ENCODE measurements at places on chromosomes 3 and 15.

GRCh38 chr3:189455009-189455408 lies 176.2 kb upstream of the TP63 start:
- no peak for DNase-seq

GRCh38 chr15:29039466-29040369 lies 153.9 kb downstream of the APBA2 start:
- DNase-seq: peak; percentile 7

DNA sequence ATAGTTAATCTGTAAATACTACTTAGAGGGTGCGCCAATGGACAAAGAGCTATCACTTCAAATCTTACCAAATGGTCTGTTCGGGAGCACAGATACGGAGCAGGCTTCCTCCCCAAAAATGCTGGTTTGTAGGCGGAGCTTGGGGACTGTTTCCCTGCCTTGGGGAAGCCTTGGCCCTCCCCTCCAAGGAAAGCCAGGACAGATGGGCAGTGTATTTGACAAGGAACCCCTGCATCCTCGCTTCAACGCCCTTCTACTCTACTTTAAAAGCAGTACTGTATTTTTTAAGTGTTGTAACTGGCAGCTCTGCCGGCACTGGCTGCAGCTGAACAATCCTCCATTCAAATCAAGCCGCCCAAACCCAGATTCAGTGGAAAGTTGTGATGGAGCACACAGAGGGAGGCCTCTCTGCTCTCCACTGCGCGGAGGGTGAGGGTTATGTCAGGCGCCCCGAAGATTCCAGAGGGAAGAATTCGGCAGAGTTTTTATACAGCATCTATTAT lies 83.1 kb upstream of the FNDC3B start:
- no peak for DNase-seq

DNA sequence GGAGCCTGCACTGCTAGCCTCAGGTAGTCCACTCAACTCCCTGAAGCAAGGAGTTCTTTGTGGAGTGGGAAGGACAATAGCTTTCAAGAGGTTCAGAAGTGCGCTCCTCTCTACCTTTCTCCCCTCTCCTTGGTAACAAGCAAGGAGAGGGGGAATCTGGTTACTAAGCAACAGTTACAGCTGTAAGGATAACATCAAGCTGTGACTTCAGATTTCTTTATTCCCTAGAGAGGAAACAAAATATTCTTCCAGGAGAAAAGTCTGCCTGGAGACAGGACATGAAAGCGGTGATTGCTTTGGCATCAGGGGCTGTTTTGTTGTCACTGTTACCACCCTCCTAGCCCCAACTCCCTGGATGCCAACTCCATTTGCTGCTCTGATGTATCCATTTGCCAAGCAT lies 70.4 kb downstream of the TRANK1 start:
- DNase-seq: no peak

DNA sequence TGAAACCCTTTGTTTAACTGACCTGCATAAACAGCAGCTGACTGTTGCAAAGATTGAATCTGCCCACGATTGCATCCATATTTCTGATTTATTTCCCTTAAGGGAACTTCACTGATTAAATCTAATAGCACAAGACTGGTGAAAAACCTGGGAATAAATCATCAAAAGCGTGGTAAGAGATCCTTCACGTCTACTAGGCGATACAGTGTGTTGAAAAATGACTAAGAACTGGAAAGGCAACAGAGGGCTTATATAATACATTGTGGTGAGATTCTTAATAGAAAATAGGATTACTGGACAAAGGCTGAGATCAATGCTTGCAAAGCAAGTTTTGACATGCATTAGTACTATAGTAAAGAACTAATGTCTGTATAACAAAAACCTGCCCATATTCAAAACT lies 49.0 kb downstream of the POLQ start:
- DNase-seq: no peak

All from GM12878 (cell line).